SK-N-MC (cell line): ENCODE measurements at places on chromosomes 1 and 21.

DNA sequence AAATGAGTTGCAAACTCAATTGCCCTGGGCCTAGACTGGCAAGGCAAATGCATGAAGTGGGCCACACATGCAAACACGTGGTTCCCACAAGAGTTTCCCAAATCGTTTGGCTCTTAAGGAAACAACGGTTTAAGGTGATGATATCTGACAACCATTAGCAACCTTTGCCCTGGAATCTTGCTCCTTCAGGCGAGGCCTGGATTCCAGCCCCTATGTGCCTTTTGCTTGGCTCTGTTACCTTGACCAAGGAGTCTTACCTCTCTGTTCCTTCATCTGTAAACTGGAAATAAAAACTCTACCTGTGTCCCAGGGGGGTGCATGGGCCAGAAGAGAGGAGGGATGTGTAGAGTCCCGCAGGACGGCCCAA is 72.1 kb upstream of the CASZ1 start:
- DNase-seq = no peak

GRCh38 chr1:41525891-41526587 is 41.6 kb upstream of the EDN2 start:
- no peak for DNase-seq

GRCh38 chr1:206868264-206868663 is 2.8 kb downstream of the IL20 start:
- DNase-seq = no peak

DNA sequence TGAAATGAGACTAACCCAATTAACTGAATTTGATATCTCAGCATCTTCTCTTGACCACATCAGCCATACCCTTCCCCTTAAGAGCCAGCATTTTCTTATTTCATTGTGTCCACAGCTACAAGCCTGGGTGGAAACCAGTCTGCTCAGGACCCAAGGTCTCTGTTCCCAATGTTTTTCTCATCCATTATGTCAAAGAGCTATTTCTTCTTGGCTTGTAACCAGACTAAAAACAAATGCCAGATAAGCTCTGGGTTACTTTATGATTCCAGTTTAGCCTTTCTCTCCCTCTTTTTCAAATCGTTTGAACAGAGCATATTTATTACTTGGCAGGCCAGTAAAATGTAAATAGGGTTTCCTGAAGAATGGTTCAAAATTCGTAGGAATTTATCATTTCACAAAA is 109.3 kb upstream of the SPATA6 start:
- DNase-seq = no peak

GRCh38 chr1:225766967-225767633 is 10.5 kb upstream of the SRP9 start:
- no peak for DNase-seq

- DNase-seq = no peak
Observed at GRCh38 chr1:170095976-170096748, 21.7 kb upstream of the KIFAP3 start.

- no peak for DNase-seq
Observed at GRCh38 chr1:35555212-35555584, 2.0 kb downstream of the KIAA0319L start.

- no peak for DNase-seq
Observed at GRCh38 chr1:58592522-58593134, 15.6 kb upstream of the TACSTD2 start.
